ENCODE measurements at places on chromosomes 11 and 22.

DNA sequence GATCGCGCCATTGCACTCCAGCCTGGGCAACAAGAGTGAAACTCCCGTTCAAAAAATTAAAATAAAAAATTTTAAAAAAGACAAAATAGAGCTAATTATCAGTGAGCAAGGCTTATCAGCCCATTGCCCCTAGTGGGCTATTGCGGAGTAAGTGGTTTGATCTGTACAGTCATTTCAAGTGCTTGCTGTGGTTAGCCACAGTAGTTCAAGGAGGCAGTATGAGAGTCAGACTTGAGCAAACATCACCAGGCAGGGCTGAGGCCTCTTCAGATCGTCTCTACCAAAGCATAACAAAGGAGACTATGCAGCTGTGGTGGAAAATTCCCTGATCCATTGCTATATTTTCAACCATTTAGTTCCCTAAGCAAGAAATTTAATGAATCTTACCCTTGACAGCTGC, 4.3 kb upstream of the SBF2 start:
- DNase-seq, result no peak

GRCh38 chr11:75759832-75760231, 8.7 kb upstream of the DGAT2 start:
- no peak for DNase-seq

- no peak for DNase-seq
Measured at GRCh38 chr11:87840786-87841185, 334.5 kb downstream of the RAB38 start.

DNA sequence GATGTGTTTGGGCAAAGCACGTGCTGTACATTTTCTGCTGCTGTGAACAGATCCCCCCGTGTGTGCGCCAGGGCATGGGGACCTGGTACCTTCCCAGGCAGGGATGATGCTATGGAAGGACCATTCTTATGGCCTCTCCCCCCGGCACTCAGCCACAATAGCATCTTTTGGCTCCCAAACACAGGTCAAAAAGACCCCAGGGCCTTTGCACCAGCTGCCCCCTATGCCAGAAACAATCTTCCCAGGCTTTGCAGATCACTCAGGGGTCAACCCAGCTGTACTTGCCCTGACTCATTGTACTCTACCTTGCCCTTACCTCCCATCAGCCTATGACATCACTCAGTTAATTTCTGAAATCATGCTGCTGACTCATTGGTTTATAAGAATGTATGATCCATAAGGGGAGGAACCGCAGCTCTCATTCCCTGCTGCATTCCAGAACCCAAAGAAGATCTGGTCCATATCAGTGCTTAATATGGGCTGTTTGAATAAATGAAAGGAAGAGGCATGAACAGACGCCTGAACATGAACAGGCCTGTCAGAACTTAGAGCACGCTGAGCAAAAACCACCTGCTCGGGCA, 100.7 kb downstream of the CELSR1 start:
- no peak for DNase-seq

GRCh38 chr11:13465909-13466371, 2.9 kb upstream of the BTBD10 start:
- no peak for DNase-seq

GRCh38 chr11:83691451-83691950, 405.3 kb upstream of the CCDC90B start:
- no peak for DNase-seq

GRCh38 chr11:133887692-133888332, 42.5 kb upstream of the SPATA19 start:
- DNase-seq, result no peak

GRCh38 chr11:19628018-19628417, 84.6 kb upstream of the NAV2 start:
- DNase-seq, result no peak

GRCh38 chr22:43404673-43405385, 7.0 kb upstream of the MPPED1 start:
- DNase-seq, result no peak

GRCh38 chr11:69936771-69937170, 117.6 kb upstream of the FGF3 start:
- no peak for DNase-seq

- DNase-seq, result no peak
Measured at GRCh38 chr11:99693941-99694492, 673.3 kb downstream of the CNTN5 start.

GRCh38 chr11:103528596-103528995, 419.4 kb downstream of the DYNC2H1 start:
- DNase-seq, result no peak

DNA sequence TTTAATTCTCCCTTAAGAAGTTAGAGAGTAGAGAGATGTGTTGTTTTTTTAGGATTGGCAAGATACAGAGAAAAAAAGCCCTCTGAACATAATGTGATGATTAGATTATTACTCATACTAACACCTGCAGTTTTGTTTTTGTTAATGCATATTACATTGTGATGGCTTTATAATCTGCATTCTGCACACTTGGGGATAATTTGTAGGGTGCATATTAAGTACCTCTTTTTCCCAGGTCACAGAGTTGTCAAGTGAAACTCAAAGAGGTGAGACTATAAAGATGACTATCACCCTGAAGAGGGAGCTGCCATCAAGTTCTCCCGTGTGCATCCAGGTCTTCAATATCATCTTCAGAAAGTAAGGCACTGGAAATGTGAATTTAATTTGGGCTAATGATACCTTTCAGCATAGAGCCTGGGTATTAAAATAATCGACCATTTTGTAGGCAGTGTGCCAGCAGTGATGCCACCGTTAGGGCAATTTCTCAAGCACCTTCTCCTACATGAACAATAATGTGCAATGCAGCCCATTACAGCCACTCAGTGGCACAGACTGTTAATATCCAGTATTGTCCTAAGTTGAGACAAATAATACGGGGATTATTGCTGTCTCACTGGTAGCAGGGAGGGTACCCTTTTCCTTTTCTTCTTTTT, 16.2 kb downstream of the PIWIL4 start:
- DNase-seq, result no peak

DNA sequence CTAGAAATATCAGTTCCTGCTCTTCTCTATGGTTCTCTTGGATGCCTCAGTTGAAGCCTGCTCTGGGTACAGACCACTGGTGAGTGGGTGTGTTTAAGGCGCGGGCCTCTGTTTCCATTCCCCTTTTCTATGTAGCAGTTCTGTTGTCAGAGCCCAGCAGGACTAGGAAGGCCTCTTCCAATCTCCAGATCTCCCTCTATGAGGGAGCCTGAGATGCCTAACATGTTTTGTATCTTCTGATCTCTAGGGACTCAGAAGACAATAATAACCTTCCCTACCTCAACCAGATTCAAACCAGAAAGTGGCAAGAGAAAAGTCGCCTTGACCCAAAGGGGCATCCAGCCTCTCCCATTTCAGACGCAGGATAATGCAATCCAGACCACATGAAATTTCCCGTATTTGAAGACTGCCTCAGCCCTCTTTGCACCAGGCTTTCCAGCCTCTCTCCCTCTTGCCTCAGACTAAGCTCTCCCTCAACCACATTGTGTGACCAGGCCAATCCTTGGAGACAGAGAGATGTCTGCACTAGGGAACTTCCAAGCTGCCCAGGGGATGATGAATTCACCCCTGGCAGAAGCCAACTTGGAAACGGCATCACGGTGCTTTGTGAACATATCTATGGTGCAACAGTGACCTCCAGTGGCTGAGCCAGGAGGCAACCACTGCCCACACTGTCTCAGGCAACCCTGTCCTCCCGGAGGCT, 150.1 kb upstream of the UBASH3B start:
- DNase-seq, result peak; percentile 6

GRCh38 chr11:77506857-77507256, 33.0 kb upstream of the PAK1 start:
- DNase-seq, result no peak

DNA sequence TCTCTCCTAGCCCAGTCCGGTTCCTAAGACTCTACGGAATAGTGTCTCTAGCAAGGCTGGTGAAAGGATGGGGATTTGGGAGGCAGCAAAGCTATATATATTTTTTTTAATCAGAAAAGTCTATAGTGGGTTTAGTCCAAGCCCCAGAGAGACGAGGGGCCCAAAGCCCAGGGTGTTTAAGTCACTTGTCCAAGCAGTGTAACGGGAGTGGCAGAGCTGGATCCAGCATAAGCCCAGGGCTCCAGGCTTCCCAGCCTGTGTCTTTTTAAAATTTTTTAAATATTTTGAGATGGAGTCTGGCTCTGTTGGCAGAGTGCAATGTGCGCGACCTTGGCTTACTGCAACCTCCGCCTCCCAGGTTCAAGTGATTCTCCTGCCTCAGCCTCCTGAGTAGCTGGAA, 6.8 kb downstream of the GRIK4 start:
- DNase-seq, result no peak

DNA sequence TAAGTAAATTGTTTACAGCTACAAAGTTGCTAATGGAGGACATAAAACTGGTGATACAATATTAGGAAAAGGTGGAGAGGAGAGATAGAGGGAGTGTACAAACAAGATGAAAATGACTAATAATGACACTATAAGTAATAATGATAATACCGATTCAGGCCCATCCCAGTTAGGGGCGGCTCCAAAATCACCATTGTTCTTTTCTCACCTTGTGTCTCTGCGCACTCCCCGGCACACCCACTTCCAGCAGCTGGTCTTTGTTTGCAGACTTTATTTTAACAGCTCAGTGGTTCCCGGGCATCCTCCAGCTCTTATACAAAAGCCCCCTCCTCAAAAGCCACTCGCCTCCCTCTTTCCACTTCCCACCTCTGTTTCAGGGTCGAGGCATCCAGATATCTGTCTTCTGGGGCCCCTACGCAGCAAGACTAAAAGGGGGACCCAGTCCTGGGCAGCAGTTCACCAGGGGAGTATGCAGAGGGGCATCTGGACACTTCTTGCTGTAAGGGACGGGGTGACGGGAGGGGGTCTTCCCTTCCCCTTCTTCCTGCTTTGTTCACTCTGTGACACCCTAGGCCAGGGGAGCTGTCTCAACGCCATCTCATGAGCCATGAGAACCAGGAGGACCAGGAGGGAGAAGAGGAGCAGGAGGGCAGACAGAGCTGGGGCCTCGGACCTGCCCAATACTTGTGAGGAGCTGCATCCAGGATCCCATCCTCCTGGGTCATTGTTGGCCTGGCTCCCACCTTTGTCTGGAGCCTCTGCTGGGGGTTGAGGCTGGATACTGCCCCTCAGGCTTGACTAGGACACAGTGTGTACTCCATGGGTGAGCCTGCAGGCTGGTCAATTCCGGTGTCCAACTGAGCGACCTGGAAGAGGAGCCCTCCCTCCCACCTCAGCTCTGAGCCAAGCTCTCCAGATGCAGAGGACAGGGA, 2.7 kb downstream of the APOL2 start:
- DNase-seq, result no peak

DNA sequence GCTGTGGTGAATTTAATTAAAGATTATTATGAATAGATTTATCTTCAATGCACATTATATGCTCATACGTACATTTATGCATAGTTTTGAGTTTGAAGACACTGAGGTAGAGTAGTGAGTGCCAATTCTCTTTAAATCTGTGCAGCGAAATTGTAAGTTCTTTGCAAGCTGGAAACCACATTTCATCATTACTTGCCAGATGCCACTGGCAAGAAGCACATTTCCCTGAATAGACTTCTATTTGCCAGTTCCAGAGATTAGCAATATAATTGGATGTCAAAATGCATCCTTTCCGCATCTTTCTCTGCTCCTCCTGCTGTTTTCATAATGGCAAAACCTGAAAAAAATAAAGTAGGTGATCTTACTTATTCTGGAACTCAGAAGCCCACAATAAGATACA, 448.0 kb downstream of the LUZP2 start:
- DNase-seq, result no peak
